ENCODE measurements at places on chromosomes 6 and 20.

- DNase-seq: no peak
These were observed 45.4 kb downstream of the TPBG start for GRCh38 chr6:82408952-82409431.

DNA sequence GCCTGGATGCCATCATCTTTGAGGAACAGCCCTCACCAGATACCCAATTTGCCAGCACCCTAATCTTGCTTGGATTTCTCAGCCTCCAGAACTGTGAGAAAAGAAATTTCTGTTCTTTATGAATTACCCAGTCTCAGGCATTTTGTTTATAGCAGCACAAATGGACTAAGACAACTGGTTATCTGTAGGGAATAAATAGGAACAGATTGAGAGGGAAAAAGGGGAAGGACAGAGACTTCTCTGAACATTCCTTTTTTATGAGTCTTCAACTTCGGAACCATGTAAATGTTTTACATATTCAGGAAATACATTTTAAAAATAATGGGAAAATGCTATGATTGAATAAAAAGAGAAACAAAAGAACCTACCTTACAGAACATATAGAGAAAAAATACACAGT is 20.9 kb downstream of the KCTD20 start:
- no peak for DNase-seq

DNA sequence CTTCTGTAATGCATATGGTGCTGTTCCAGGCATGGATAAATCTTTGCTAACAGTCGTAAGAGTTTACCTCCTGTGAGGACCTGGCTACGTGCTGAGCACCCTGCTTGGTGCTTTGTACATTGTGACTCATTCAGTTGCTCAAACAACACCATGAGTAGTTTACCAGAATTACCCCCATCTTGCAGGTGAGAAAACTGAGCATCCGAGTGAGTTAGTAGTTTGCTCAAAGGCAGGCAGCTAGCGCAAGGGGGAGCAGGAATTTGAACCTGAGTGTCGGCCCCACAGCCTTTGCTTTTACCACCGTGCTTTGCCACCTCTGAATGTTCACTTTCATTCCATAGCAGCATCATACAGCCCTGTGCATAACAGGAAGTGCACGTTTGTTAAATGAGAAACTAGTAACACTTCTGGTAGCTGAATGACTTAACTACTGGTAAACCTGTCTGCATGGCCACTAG is 121.9 kb downstream of the MTHFD1L start:
- no peak for DNase-seq

DNA sequence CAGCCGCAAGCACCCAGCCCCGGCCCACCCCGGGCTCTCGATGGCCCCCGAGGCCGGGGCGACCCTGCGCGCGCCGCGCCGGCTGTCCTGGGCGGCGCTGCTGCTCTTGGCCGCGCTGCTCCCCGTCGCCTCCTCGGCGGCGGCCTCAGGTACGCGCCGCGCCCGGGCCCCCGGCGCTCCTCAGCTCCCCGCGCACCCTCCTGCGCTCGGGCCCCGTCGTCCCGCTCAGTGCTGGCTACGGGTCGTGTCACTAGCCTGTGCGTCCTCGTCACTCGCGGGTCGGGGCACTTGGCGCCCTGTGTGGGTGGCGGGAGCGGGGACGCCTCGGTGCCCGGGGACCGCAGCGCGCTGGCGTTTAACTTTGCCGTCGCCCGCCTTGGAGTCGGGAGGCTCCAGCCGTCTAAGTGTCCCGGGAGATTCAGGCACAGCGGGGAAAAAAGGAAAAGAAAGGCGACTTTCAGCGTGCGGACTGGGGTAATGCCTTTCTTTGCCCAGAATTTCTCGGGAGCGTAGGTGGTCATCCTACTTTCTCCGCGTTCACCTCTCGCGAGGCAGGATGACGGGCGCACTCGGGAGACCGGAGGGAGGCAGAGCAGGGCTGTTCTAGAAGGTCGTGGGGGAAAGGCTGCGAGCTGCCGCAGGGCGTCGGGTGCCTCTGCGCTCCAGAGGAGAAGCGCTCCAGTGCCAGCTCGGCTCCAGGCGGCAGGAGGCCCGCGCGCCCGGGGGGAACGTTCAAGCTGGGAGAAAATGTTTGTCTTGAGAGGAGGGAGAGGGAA is 545 bp downstream of the FNDC1 start:
- DNase-seq: peak; percentile 39

- no peak for DNase-seq
These were observed 343.6 kb upstream of the SASH1 start for GRCh38 chr6:147999001-147999540.

- DNase-seq: no peak
These were observed 15.0 kb upstream of the MAFB start for GRCh38 chr20:40703975-40704530.

DNA sequence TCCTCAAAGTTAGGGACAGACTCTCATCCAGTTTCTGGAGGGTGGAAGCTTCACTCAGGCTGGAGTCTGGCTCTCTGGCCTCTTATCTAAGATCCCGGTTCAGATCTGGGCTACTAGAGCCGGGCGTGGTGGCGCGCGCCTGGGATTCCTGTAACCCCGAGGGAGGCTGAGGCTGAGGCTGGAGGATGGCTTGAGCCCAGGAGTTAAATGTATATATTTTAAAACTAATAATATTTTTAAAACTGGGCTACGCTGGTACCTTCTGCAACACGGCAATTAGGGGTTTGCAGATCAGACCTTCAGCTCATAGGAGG is 710 bp upstream of the ZNF343 start:
- no peak for DNase-seq

DNA sequence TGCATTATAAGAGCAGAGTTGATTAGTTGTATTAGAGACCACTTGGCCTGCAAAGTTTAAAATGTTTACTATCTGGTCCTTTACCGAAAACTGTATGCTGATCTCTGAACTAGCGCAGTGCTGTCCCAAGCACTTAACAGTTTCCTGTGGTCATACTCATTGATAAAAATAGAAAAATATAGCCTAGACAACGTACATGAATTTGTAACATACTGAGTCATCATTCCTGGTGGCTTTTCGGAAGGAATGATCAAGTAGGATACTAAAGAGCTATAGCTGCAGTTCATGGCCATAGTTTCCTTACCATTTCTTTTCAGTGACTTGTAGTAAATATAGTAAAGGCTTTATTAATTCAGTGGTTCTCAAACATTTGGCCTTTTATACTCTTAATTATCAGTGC is 18.4 kb downstream of the TTK start:
- DNase-seq: no peak

- no peak for DNase-seq
These were observed 38.7 kb downstream of the SPDEF start for GRCh38 chr6:34517461-34517881.

- DNase-seq: no peak
These were observed 66.2 kb downstream of the CDC40 start for GRCh38 chr6:110246378-110246777.

DNA sequence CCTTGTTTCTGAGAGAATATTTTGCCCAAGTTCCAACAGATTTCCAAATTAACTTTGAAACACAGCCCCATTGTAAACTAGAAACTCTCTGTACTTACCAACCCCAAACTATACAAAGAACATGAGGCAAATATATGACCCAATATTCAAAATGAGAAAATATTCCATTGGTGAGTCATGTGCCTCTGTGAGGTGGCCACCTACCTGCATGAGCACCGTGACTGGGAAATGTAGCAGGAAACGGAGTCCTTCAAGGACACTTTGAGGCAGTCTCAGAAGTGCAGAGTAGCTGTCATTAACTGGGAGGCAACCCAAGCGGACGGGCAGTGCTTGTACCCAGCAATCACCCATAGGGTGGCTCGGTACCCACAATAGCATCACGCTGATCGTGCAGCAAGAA is 335.5 kb upstream of the NOX3 start:
- DNase-seq: no peak

DNA sequence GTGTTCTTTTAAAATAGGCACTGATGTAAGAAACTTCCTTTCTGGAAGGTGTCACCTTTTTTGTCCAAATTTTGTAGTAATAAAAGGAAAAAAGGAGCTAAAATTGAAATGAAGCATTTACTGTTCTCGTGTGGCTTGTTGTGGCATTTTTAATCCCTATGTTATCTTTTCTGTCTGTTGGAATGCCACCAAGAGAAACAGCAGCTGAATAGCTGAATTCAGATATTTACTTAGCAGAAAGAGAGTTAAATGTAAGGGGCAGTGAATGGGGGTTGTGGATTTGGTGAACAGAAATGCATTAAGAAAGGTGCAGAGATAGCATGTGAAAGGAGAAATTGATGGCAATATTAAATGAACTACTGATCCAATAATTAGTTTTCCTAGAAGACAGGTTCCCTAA is 573.6 kb upstream of the EPHA7 start:
- no peak for DNase-seq

GRCh38 chr20:44402391-44403193 is 47.1 kb downstream of the HNF4A start:
- DNase-seq: no peak

DNA sequence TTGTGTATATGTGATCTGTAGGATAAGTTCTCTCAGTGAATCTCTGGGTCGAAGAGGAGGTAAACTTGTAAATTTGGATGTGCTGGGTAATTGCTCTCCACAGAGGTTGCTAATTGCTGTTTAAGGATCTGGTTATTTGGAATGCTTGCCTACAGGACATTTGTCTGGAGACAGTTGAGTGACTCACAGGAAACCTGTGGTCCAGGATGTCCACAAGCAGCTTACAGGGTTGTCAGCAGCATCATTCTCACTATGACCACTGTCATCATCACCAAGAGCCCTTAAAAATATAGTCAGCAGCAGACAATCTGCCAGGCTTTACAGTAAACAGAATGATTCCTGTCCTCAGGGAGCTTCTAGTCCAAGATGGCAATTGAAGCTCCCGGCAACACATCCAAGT is 31.2 kb upstream of the KCNK5 start:
- DNase-seq: no peak

DNA sequence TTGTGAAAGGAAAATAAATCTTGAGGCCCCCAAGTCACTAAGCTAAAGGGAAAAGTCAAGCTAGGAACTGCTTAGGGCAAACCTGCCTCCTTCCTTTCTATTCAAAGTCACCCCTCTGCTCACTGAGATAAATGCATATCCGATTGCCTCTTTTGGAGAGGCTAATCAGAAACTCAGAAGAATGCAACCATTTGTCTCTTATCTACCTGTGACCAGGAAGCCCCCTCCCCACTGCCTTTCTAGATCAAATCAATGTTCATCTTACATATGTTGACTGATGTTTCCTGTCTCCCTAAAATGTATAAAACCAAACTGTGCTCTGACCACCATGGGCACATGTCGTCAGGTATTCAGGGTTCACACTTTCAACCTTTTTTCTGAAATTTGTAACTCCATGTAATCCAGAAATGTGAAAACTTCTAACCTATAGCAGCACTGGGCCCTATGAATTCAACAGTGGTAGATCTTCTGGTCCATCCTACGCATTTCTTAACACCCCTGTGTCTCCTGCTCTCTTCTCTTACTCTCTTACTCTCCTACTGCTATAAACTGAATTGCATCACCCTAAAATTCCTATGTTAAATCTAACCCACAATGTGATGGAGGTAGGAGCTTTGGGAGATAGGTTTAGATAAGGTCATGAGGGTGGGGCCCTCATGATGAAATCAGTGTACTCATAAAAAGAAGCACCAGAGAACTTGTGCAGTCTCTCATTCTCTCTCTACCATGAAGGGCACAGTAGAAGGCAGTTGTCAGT is 89.3 kb downstream of the EPB41L2 start:
- no peak for DNase-seq

DNA sequence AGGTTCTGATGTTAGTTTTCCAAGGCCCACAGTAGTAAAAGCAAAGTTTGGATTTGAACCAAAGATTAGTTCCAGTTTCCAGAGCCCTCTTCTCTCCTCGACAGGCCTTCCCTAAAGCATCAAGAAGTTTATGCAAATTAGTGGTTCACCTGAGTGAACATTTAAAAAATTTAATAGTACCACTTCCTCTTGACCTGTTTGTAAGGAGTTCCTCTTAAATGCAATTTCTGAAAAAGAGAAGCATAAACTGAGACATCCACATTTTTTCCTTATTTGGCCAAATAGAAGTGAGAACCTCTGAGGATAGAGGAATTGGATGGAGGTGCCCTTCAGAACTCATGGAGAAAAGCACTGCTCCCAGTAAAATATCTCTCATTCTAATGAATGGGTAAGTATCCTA is 1.2 kb upstream of the DSE start:
- DNase-seq: no peak

GRCh38 chr20:32980990-32981389 is 23.2 kb downstream of the SUN5 start:
- DNase-seq: no peak

- DNase-seq: no peak
These were observed 74.8 kb upstream of the KIF16B start for GRCh38 chr20:16647875-16648597.

- no peak for DNase-seq
These were observed 226.1 kb upstream of the RREB1 start for GRCh38 chr6:6881438-6882225.

GRCh38 chr20:53503517-53503919 is 90.1 kb downstream of the ZNF217 start:
- DNase-seq: no peak

DNA sequence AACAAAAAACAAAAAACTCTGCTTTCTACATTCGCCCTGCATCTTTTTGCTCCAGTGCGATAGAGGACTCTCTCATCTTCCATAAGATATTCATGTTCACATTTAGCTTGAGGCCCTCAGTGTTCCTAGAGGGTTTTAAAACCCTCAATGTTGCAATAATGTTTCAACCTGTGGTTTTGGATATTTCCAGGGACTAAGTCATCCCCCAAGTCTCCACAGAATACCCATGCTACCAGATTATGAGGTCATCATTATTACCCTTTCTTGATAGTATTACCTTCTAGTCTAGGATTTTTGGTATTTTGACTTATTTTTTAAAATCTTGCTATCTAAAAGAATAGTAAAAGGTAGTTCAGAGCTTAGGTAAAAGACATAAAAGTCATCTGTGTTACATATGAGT is 480.5 kb upstream of the ID4 start:
- DNase-seq: no peak

DNA sequence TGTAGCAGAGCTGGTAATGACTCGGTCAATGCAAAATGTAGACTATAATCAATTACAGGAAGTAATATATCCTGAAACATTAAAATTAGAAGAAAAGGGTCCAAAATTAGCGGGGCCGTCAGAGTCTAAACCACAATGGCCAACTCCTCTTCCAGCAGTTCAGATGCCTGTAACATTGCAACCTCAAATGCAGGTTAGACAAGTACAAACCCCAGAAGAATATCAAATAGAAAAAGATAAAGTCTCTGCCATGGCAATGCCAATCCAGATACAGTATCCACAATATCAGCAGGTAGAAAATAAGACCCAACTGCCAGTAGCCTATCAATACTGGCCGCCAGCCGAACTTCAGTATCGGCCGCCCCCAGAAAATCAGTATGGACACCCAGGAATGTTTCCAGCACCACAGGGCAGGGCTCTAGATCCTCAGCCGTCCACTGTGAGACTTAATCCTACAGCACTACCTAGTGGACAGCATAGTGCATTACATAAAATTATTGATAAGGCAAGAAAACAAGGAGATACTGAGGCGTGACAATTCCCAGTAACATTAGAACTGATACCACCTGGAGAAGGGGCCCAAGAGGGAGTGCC is 158.4 kb downstream of the GPX5 start:
- peak; percentile 60 for DNase-seq

- DNase-seq: no peak
These were observed 19.2 kb downstream of the ASIP start for GRCh38 chr20:34260208-34260942.

GRCh38 chr6:15389765-15390723 is 144.2 kb downstream of the JARID2 start:
- DNase-seq: no peak

- no peak for DNase-seq
These were observed 59.8 kb upstream of the NHSL1 start for GRCh38 chr6:138559143-138559542.

Measured in SW 1271 (cell line).